ENCODE measurements at places on chromosomes 2 and 18.
A peak's percentile ranks its signal among the peaks of the same experiment; 100 is the strongest.

DNA sequence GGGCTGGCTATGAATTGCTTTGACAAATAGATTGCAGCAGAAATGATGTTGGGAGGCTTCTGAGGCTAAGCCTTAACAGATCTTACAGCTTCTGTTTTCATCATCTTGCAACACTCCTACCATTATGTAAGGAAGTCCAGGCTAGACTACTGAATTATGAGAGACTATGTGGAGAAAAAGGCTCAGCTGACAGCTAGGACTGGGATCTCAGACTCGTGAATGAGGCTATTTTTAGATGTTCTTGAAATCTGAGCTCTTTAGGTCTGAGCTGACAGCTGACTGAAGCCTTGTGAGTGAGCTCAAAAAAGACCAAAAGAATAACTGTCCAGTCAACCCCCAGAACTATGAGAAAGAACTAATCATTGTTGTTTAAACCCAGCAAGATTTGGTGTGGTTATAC lies 70.3 kb downstream of the VWC2L start:
- no peak for DNase-seq

GRCh38 chr2:120428748-120429147 lies 82.8 kb downstream of the INHBB start:
- DNase-seq = no peak

DNA sequence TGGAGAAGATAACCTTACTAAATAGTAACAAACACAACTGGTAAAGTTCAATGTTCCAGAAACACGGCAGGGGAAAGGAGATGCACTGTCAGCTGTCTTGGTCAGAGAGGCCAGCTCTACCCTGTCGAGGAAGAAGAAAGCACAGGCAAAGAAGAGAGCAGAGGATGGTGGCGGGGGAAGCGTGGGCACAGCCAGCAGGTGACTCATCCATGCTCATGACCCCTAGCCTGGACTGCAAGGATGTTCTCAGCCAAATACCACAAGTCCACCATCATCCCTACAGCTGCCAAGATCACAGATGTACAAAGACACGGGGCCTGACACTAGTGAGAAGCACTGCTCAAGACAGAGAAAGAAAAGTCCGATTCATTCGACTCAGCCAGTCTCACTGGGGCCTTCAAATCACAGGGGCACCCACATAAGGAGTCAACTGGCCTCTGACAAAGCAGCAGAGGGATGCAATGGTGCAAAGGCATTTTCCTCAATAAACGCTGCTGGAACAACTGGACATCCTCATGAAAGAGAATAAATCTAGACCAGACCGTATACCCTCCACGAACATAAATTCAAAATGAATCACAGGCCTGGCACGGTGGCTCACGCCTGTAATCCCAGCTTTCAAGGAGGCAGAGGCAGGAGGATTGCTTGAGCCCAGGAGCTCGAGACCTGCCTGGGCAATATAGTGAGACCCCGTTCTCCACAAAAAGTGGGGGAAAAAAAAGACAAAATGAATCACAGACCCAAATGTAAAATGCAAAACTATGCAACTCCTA lies 5.6 kb downstream of the DTYMK start:
- DNase-seq = no peak

DNA sequence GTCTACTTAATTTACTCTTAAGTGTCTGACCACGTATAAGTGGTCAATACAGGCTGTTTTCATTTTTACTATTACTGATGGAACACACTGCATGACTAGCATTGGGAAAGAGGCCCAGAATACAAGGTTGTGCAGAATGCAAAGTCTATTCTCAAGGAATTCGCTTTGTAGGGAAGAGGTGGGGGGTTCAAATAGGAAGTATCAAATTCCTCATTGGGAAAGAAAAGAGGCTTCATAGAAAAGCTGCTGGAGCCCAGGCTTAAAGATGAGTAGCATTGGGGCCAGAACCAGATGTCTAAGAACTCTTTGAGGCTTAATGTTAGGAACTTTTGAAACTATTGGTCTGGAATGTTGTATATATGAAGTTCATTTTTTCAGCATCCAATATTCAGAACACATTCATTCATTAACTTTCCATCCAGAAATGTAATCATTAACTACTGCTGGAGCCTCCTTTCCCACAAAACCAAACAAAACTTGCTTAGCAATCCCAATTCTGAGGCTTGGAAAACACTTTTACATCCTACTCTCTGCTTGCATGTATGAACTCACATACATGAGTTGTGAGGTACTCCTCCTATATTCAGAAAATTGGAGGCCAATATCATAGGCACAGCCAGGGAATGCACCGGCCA lies 994 bp upstream of the LRATD1 start:
- DNase-seq = no peak

DNA sequence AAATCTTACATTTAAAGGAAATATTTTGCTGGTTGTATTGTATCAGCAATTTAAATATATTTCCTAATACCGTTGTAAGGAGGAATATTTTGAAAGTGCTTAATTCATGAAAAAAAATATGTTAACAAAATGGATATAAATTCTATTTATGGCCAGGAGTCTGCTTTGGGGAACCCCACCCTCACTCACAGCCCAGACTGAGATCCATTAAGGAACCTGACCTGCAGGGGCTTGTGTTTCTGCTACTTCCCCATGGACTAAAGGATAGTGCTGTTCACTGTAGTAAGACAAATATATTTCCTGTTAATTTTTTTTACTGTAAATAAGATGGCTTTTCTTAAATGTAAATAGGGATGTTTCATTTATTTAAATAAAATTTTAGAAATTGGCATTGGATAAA lies 221.9 kb upstream of the COL3A1 start:
- no peak for DNase-seq

DNA sequence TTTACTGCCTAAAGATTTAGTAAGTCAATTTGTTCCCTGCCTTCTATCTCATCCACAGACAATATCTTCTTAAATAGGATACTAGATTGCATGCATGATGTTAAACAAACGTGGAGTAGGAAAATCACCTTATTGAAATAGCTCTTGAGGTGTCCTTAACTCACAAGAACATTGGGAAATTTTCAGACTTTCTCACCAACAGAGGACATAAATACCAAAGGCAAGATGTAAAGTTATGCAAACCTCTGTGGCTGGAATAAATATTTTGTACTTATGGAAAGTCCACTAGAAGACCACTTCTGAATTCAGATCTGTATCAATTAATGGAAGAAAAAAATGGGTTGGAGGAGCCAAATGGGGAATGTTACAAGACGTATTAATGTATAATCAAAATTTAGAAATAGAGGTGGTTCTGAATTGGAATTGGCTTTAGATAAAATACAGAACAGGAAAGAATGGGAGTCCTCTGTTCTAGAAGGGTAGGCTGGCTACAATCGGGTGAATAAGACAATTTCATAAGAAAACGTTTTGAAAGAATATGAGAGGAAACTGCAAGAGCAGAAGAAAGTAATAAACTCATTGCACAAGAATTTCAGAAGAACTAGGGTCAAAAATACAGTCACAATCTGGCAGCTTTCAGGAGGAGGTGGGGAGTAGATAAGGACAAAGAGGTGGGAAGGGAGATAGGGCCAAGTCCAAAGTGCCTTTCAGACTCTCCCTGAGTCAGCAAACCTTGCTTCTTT lies 69.3 kb upstream of the FN1 start:
- no peak for DNase-seq

DNA sequence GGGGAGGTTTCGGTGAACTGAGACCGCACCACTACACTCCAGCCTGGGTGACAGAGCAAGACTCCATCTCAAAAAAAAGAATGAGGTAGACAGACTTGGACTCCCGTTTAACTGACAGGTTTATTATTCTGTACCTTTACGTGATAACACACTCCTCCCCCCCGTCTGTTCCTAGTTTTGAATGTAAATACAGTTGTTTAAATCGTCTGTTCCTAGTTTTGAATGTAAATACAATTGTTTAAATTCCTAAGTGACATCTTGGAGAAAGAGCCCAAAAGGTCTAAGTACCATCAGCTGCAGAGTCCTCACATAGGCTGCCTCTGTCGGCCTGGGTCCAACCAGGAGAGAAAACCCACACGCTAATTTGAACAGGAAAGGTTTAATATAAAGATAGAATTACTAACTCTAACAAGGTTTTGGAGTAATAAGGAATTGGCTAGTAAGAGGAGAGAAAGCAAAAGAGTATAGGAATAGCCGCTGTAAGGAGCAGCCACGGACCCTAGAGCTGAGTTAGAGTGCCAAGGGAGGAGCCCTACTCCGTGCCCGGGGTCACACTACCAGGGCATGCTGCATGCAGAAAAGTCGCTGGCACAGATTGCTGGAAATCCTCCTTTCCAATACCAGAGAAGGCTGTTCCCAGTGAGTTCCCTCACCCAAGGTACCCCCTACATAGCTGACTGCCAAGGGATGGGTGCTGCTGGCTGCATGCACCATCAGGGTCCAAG lies 83.5 kb upstream of the RANBP2 start:
- no peak for DNase-seq

DNA sequence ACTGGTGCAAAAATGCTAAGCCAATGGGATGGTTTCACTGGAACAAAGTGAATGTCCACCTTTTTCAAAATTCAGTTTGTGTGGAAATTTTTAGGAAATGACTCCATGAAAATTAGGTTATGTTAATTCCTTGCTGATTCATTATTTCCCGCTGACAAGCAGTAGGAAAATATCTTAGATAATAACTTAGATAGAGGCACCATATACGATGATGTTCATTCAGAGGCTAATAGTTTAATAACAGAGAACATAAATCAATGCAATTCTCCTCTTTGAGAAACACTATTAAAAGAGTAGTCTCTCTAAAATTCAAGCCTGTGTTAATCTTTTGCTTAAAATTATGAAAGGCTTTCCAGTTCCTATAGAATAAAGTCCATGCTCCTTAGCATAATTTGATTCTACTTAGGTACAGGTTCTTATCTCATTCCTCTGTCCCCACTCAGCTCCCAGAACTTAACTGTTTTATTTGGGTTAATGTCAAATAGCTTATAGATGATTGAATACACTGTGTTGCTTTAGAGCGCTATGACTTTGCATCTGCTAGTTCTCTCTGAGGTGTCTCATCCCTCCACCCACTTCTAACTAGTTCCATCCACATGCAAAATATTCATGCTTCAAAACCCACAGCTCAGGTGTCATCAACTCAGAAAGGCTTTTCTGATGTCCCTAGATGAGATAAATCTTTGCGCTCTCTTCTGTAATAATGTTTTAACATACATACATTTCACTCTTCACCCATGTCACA lies 503.6 kb downstream of the ERBB4 start:
- no peak for DNase-seq

GRCh38 chr2:207334624-207335371 lies 169.1 kb upstream of the KLF7 start:
- DNase-seq = no peak

GRCh38 chr2:86290596-86291327 lies 46.7 kb downstream of the REEP1 start:
- DNase-seq = no peak

GRCh38 chr18:11514267-11514666 lies 95.1 kb upstream of the SLC35G4 start:
- DNase-seq = no peak

DNA sequence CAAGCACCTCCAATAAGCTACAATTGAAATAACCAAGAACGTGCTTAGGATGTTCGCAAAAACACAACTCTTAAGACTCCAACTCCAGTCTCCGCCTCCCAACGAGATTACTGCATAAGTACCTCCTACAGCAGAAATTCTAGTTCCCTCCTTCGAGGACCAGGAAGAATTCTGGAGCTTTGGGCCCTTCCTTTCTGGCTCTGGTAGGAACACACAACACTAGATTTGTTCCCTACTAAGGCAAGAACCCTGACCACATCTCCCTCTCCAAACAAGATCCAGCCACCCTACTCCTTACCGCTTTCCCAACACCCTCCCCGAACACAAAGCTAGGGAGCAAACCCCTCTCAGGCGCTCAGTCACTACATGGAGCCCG lies 721 bp downstream of the ADAM17 start:
- DNase-seq = peak; percentile 3

GRCh38 chr2:18213986-18214385 lies 335.5 kb downstream of the KCNS3 start:
- no peak for DNase-seq
